ENCODE measurements at places on chromosomes 11 and 22.
A peak's percentile ranks its signal among the peaks of the same experiment; 100 is the strongest.

- peak; percentile 66 for DNase-seq
Measured at GRCh38 chr11:102850973-102851745, 7.8 kb upstream of the MMP3 start.

- no peak for DNase-seq
Measured at GRCh38 chr11:19777039-19777376, 64.4 kb downstream of the NAV2 start.

GRCh38 chr11:86374586-86374985 lies at the start of gene CCDC81:
Gene CCDC81 (plus strand): TSS chr11:86374887. CDS start chr11:86375164, 277 bp downstream.
- no peak for DNase-seq

GRCh38 chr11:50178737-50179136 lies 146.1 kb downstream of the OR4C45 start:
- DNase-seq, result no peak

GRCh38 chr11:128179512-128179911 lies 407.8 kb downstream of the ETS1 start:
- DNase-seq, result no peak

DNA sequence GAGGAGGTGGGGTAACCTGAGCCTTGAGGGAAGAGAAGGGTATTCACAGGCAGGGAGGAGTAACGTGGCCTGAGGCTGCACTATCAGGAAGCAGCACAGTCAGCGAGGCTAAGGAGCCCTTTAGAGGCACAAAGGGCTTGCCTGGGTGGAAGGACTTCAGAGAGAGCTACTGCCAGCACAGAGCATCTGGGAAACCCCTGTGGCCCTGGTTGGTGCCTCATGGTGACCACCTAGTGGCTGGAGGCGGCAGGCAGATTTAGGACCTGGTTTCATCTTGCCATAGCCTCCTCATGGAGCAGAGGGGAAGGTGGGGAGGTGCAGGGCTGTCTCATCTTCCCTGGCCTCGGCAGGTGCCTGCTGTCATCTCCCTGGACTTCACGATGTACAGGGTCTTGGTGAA lies 64.5 kb downstream of the MPPED1 start:
- no peak for DNase-seq

DNA sequence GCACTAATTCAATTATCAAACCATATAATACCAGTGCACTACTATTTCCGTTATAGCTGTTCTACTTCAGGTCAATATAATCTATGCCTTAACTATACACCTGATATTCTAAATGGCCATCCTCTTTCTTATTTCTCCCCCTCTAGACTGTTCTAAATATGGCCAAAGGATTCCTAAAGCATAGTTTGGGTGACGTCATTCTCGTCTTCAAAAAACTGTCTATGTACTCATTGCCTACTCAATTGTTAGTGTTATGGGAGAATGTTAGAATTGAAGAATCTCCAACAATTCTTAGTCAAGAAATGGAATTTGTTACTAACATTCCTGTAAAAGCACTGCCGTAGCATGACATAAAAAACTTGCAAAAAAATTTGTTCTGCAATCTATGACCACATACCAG lies 431.1 kb upstream of the ANO3 start:
- DNase-seq, result no peak

DNA sequence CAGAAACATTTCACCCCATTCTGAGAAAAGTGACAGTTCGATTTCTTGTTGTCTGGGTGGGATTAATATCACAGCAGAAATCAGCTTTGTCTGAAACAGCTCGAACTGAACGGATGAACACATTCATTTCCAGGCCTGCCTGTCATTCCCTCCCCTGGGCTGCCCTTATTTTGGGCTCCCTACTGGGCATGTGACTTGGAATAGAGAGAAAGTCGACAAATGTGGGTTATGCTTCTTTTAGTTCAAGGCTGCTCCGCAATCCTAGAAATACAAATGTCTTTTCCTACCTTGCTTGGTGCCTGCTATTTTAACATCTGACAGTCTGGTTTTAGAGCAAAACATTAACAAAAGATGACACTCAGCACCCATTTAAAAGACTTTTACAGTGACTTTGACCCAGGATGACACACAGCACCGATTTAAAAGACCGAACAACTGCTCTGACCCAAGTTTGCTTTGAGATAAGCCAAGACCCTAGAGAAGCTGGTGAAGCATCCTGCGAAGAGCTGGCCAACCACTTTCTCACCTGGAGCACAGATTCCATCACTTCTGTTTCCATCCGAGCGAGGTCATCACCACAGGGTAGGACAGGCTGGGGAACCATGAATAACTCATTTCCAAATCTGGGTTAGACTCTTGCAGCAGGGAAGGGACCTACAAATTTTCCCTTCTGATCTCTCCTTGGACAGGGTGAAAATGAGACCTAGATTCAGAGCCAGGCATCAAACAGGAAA lies 13.1 kb downstream of the CLMP start:
- no peak for DNase-seq

- DNase-seq, result no peak
Measured at GRCh38 chr11:103737037-103737622, 299.3 kb upstream of the DDI1 start.

DNA sequence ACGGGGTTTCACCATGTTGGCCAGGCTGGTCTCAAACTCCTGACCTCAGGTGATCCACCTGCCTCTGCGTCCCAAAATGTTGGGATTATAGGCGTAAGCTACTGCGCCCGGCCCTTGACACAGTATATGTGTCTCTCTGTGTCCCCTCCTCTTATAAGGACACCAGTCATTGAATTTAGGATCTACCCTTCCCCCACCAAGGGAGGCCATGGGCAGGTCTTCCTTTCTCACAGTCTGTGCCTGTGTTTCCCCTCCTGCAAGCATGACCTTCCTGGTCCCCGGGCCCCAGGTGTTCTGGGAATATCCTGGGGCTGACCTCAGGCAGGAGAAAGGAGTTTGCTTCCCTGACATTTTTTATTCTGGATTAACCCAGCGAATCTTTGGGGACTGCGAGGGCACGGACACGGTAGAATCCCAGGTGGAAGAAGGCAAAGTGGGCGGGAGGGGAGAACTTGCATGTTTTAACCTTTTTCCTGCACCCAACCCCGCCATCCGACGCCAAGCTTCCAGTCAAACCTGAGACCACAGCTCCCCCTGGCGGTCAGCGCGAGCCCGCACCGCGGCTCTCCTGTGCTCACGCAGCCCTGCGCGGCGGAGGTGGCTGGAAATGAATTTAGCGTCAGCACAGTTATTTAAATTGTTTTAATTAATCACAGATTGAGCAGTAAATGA lies 42.1 kb upstream of the ISX start:
- DNase-seq, result no peak

- no peak for DNase-seq
Measured at GRCh38 chr11:93573184-93573583, 30.0 kb upstream of the SMCO4 start.

DNA sequence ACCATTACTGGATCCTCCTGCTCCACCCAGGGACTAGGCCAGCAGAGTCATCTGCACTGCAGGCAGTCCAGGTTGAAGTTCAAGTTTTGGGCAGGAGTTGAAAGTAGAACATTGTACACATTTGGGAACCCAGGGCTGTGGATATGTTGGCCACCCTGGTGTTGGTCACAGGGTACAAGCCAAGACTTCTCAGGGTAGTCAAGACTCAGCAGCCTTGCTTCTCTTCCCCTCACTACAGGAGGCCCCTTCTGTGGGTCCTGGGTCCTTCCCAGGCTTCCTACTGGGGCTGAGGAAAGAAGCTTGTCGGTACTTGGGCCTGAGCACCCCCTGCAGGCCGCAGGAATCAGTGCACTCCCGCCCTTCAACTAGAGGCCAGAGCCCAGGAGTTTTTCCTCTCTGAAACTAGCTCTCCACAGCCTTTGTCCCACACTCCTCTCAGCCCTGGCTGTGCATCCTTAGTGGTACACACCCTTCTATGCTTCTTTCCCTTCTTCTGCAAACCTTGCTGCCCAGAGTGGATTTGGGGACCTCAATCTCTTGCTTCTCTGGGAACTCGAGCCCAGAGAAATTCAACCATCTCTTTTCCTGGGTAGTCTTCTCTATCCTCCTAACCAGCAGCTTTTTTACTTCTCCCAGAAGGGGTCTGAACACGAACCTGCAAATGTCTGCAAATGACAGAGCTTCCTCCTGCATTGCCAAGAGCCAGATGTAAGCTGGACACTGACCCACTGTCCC lies 2.6 kb upstream of the HPX start:
- DNase-seq, result no peak

- no peak for DNase-seq
Measured at GRCh38 chr22:35480627-35481550, 59.7 kb upstream of the RASD2 start.

GRCh38 chr11:126214441-126214840 lies 2.9 kb downstream of the FAM118B start:
- DNase-seq, result no peak

DNA sequence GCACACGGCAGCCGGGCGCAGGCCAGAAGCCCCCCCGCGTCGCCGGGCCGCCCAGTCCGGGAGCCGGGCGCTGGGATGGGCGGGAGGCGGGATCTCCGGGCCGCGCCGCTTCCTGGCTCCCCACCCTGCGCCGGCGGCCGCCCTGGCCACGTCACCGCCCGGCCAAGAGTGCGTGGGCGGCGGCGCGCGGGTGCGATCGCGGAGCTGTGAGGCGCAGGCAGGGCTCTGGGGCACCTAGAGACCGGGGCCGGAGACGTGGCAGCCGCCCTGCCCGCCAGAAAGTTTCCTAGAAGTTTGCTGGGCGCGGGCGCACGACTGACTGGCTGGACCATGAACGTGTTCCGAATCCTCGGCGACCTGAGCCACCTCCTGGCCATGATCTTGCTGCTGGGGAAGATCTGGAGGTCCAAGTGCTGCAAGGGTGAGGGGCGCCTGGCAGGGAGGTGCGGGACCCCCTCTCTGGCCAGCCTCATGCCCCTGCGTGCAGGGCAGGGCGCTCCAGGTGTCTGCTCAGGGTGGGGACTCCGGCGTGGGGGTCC lies at the start of gene KDELR3:
TSS of gene KDELR3 (plus strand) at position 193 of the 539 bp plus-strand sequence. CDS start at position 331, 138 bp downstream.
- no peak for DNase-seq

DNA sequence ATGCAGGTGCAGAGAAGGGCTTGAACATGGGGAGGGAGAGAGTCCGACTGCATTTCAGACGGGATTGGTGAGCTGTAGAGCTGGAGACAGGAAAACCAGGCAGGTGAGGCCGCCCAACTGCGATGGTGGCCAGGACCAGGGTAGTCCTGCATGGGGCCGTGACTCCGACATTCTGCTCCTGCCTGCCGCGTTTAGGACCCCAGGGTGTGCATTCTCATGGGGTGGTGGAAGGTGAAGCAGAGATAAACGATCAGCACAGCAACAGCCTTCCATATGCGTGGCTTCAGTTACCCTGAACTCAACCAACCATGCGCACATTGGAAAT lies 29.3 kb downstream of the SHANK2 start:
- DNase-seq, result no peak

DNA sequence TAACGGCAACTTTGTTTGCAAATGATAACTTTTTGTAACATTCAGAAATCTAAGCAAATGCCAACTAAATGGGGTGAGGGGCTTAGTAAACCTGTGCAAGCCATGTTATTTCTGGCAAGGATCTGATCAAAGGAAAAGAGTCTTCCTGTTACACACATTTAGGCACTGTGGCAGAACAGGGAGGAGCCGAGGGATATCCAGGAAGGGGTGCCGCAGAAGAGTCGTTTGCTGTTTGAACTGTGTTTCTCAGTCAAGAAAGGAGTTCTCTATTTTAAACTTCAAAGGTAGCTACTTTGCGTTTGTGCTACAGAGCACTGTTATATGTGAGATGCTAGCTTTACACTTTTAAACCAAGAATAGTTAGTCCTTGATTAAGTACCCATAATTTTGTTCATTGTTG lies 175.5 kb downstream of the ETS1 start:
- DNase-seq, result no peak

DNA sequence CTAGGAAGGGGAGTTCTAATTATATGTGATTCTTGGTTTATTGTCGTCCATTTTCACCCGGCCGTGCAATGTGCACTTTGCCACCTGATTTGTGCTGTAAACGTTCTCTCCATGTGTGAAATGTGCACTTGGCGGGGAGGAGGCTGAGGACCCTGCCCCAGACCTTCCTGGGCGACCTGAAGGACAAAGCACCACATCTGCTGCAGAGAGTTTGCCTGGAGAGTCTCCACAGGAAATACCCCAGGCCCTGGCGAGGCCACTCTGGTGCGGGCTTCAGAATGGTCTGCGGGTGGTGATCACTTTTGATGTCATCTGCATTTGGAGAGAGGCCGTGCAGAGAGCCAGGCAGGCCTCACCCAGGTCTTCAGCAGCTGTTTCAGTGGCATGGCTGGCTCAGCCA lies 224.7 kb downstream of the BRD1 start:
- no peak for DNase-seq

- DNase-seq, result no peak
Measured at GRCh38 chr11:75536786-75537641, 11.3 kb upstream of the GDPD5 start.

Data from kidney epithelial cell (primary cell).